Myometrial cell (primary cell): ENCODE measurements at places on chromosomes 7 and 10. TPM values are rescaled to one million over a fixed set of nuclear protein-coding genes. Genes with fewer than 3 reads are reported as not detected.

The CRTAC1 gene
- total RNA-seq, result not detected in 2 replicates

The IL6 gene
- total RNA-seq, result 0.53 and 9.5 TPM in 2 replicates

The AGBL3 gene
- total RNA-seq, result 0.58 and 2.1 TPM in 2 replicates

The CAV2 gene
- total RNA-seq, result 169 and 192 TPM in 2 replicates

The CALML3 gene
- not detected in 2 replicates for total RNA-seq
